Aorta (tissue), 5 donors: ENCODE measurements at places on chromosomes 6 and 20. TPM values are rescaled to one million over a fixed set of nuclear protein-coding genes. Genes with fewer than 3 reads are reported as not detected.

HCK gene
- 4.0 TPM for polyA plus RNA-seq

MICB gene
- 1.8 TPM for polyA plus RNA-seq

SENP6 gene
- polyA plus RNA-seq = 31.8 TPM

MRPS18A gene
- 41.8 TPM for polyA plus RNA-seq

GRM1 gene
- polyA plus RNA-seq = 0.05 TPM

OOEP gene
- polyA plus RNA-seq = 0.84 TPM

SAMD5 gene
- 0.50 TPM for polyA plus RNA-seq

BPI gene
- polyA plus RNA-seq = 0.82 TPM

TBXT gene
- polyA plus RNA-seq = not detected

C20orf144 gene
- polyA plus RNA-seq = 0.31 TPM

SNTA1 gene
- 46.3 TPM for polyA plus RNA-seq

DNA sequence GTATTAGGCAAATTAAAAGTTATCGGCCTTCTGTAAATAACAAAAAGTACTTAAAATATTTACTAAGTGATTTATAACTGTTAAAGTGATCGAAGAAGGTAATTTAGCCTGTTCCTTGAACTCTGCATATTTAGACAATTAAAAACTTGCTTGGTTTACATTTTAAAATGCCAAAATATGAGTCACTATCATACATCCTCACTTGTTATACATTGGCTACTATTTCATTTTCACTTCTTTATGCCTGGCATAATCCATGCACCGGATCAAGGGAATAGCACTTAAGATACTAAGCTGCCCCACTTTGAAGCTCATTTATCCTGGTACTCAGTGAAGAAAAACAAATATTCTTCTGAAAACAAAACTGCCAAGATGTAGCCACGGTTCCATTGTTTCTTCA is 344.6 kb downstream of the UBE3D start:
- no peaks in the 10 kb centered on the region for H3K4me1 ChIP-seq
- H3K36me3 ChIP-seq = no peaks in the 10 kb centered on the region
- H3K27me3 ChIP-seq = no peaks in the 10 kb centered on the region
- H3K27ac ChIP-seq = no peak overlapping the region
- no peak for DNase-seq

- H3K27me3 ChIP-seq = no peaks in the 10 kb centered on the region
- no peak overlapping the region for H3K4me3 ChIP-seq
- DNase-seq = no peak
- H3K27ac ChIP-seq = no peak overlapping the region
- H3K36me3 ChIP-seq = no peaks in the 10 kb centered on the region
- H3K4me1 ChIP-seq = peaks cover 8% of the 10 kb centered on the region
Observed at GRCh38 chr20:24406251-24406650, 63.2 kb upstream of the SYNDIG1 start.

DNA sequence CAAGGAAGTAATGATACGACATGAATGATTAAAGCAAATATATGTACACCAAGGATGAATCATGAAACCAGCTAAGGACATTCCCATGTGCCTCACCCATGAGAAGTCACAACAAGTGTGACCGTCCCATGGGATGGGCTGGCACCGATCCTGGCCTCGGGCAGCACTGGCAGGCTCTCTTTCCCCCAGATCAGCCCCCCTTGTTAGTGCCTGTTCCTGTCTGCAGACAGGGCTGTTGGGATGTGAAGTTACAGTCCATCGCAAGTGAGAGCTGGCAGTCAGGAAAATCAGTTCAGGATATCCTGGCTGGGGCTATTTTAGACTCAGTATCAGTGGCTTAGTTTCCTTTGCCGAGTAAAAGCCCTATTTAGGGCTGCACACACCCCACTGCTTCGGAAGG is 129.2 kb upstream of the SNX9 start:
- no peak overlapping the region for H3K4me3 ChIP-seq
- H3K27me3 ChIP-seq = no peaks in the 10 kb centered on the region
- no peaks in the 10 kb centered on the region for H3K36me3 ChIP-seq
- H3K27ac ChIP-seq = no peak overlapping the region

DNA sequence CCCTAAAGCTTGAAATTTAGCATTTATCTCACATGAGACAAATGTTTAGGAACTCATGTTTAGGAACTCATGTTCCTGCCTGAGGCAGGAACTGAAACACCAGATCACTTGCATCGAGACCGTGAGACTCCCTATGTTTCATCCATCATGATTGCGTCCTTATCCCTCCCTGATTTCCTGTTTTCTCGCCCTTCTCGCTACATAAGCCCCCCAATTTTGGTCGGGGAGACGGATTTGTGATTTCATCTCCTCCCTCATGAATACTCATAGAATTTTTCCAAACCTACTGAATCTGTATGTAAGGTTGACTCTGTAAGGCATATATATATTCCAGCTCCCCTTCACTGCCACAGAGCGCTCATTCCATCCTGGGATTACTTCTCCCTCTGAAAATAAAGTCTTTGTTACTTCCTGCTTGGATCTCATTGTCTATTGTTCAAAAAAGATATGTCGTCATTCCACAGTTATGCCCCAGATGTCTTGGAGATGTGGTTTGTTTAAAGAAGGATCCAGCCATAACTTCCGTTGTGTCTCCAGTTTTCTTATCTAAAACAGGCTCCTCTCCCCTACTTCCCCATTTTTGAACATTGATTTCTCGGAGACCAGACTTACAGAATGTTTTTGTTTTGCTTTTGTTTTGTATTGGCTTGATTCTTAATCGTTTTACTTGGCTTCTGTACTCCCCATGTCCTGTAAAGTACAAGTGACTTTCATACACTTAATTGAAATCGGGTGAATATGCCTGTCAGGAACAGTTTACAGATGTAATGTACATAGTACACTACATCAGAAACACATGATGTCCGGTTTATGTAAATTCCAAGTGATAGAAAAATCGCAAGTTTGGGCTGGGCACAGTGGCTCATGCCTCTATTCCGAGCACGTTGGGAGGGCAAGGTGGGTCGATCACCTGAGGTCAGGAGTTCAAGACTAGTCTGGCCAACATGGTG is 118.7 kb downstream of the HFE start:
- peak overlapping the region; percentile 32 for H3K4me3 ChIP-seq
- peak overlapping the region; percentile 10 for H3K27ac ChIP-seq
- no peaks in the 10 kb centered on the region for H3K27me3 ChIP-seq
- no peak for DNase-seq
- no peaks in the 10 kb centered on the region for H3K36me3 ChIP-seq

DNA sequence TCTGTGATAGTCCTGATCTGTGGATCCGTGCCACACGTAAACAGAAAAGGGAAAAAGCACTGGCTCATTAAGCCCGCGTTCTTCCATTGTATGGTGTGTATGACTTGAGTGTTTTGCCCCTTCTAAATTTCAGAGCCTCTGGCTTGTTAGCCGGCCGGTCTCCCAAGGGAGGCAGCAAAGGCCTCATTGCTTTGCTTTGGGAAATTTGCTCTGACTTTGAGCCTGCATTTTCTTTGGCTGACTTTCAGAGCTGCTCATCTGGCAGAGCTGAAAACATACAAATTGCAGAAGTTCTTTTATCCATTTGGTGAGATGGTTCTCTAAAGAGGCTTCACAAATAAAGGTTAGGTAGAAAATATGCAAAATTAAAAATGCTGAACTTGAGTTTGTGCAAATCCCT is 123.0 kb downstream of the UTRN start:
- no peak overlapping the region for H3K27ac ChIP-seq
- H3K36me3 ChIP-seq = no peaks in the 10 kb centered on the region
- no peaks in the 10 kb centered on the region for H3K4me1 ChIP-seq
- DNase-seq = no peak
- no peaks in the 10 kb centered on the region for H3K27me3 ChIP-seq

- H3K27ac ChIP-seq = peak overlapping the region; percentile 41
- H3K27me3 ChIP-seq = no peaks in the 10 kb centered on the region
- no peak for DNase-seq
- H3K4me3 ChIP-seq = no peak overlapping the region
Observed at GRCh38 chr6:35049900-35050756, 91.0 kb downstream of the TCP11 start.

DNA sequence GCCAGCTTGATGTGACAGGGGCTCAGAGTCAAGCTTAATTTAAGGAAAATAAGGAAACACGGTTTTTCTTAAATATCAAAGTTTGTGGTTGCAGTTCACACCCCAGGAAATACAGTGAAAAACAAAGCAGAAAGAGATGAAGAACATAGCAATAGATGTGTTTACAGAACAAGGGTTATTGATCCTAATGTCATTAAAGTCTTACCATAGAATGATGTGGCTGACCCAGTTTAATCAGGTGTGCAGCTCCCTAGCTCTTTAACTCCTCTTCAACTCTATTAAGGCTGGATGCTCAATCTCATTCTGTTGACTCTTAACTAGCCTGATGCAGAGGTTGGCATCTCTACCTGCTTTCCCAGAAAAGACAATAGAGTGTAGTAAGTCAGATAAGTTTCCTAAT is 7.5 kb upstream of the GTF3C6 start:
- no peaks in the 10 kb centered on the region for H3K4me1 ChIP-seq
- no peak for DNase-seq
- H3K36me3 ChIP-seq = no peaks in the 10 kb centered on the region
- H3K4me3 ChIP-seq = no peak overlapping the region

- peaks cover 5% of the 10 kb centered on the region for H3K4me1 ChIP-seq
- H3K4me3 ChIP-seq = no peak overlapping the region
- H3K27me3 ChIP-seq = no peaks in the 10 kb centered on the region
- peaks cover 15% of the 10 kb centered on the region for H3K36me3 ChIP-seq
- H3K27ac ChIP-seq = no peak overlapping the region
Observed at GRCh38 chr20:5181958-5182357, 55.1 kb downstream of the CDS2 start.

- H3K27ac ChIP-seq = no peak overlapping the region
- DNase-seq = no peak
- H3K4me1 ChIP-seq = no peaks in the 10 kb centered on the region
- H3K36me3 ChIP-seq = no peaks in the 10 kb centered on the region
Observed at GRCh38 chr6:1322696-1323219, 10.9 kb downstream of the FOXQ1 start.

DNA sequence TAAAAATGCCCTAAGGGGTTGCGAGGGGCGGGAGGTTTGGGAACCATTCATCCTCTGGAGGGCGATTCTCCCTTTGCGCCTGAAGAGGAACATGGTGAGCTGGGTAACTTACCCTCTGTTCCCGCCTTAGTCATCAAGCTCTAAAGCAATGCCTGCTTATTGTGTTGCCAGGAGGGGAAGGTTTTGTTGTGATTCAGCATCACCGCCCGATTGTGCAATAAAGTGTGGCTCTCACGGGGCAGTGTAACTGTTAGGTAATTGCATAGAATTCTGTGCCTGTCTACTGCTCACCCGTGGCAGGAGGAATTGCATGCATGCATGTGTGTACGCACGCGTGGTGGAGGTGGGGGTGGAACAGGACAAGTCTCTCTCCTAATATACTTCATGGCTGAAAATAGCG is 95.5 kb upstream of the AGPAT4 start:
- H3K27me3 ChIP-seq = no peaks in the 10 kb centered on the region
- DNase-seq = no peak
- no peaks in the 10 kb centered on the region for H3K36me3 ChIP-seq
- H3K4me3 ChIP-seq = no peak overlapping the region

GRCh38 chr20:12718619-12719018 is 290.2 kb upstream of the SPTLC3 start:
- H3K4me3 ChIP-seq = no peak overlapping the region
- no peaks in the 10 kb centered on the region for H3K27me3 ChIP-seq
- no peaks in the 10 kb centered on the region for H3K4me1 ChIP-seq
- no peak overlapping the region for H3K27ac ChIP-seq
